H4 (cell line): ENCODE measurements at places on chromosomes 5 and 9.
A peak's percentile ranks its signal among the peaks of the same experiment; 100 is the strongest.

- no peak for DNase-seq
Observed at GRCh38 chr5:141958546-141959172, 657 bp upstream of the PCDH12 start.

GRCh38 chr5:14439087-14439871 lies 142.3 kb upstream of the OTULINL start:
- DNase-seq, result no peak

- DNase-seq, result no peak
Observed at GRCh38 chr9:128393145-128393775, 22.1 kb downstream of the URM1 start.

DNA sequence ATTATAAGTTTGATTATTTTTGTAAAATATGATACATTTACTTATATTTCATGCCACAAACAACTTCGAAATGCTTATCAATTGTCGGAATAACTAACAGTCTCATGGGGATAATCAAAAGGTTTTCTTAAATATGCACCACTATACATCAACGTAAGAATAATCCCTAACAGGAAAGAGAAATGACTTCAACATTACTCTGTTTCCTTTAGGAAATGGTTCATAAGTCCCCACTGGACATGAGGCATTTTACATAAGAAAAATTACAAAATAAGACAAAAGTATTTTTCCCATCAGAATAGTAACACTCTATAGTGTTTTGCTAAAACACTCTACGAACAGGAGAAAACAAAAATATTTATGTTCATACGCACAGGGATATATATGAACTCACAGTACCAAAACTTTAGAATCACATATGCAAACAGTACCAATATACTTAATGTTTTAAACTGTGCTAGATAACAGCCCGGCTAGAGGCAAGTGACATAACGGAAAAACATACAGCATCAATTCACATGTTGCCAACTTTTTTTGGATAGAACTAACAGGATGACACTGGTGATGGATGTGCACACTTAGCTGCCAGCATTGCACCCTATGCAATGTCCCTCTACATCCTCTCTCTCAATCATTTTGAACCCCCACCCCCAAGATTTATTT lies 120.5 kb downstream of the NFIB start:
- no peak for DNase-seq

DNA sequence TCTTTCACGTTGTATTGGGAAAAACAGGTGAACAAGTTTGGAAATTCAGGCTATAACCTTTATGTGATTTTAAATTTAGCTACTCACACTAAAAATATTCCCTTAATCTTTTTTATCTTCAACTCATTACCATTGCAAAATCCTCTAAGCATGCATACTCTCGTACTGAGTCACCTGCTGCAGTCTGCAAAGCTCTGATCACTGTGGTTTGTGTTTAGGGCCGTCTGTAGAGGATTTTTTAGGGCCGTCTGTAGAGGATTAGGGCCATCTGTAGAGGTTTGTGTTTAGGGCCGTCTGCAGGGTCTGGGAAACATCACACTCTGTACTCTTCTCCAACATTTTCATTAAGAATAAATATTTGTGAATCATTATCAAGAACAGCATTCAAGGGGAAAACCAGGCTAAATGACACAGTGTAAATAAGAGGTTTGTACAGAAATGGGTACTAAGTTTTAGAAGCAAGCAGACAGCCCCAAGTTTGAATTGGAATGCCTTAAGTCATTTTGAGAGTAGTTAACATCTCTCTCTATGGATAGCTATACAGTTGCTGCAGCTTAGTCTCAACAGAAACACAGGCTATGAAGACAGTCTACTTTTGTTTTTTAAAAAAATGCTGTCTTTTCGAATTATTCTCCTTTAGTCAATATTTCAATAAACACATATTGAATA lies 155.0 kb upstream of the TSLP start:
- DNase-seq, result peak; percentile 89

DNA sequence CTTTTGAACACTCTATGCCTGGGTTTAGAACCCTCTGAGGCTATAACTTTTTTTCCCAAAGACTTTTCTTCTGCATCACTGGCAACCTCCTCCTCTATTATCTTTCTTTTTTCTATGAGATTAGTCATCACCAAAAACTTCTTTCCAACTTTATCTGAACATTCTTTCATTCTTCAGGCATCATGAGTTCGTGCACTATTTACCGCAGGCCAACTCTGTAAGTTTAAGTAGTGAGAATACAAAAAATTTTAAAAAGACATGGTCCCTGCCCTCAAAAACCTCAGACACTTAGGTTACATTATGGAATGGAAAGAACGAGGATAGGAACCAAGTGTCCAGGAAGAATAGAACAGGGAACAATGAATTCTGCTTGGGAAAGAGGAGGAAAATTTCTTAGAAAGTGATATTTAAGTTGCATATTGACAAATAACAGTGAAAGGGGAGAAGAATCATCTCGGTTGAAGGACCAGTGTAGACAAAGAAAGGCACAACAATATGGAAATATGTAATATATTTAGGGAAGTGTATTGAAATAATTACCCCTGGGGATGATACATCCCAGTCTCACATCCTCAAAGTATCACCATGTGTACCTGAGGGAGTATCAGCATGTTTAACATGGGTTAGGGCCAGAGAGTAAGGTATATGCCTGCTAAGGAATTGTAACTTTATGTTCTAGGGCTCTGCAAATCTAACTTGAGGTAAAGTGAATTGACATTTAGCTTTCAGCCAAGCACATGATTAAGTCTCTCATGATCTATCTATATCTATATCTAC lies 196.5 kb upstream of the NREP start:
- no peak for DNase-seq

- peak; percentile 97 for DNase-seq
Observed at GRCh38 chr9:125126019-125126746, 17.1 kb downstream of the SCAI start.

- DNase-seq, result no peak
Observed at GRCh38 chr9:6758248-6758497, 400 bp downstream of the KDM4C start.

DNA sequence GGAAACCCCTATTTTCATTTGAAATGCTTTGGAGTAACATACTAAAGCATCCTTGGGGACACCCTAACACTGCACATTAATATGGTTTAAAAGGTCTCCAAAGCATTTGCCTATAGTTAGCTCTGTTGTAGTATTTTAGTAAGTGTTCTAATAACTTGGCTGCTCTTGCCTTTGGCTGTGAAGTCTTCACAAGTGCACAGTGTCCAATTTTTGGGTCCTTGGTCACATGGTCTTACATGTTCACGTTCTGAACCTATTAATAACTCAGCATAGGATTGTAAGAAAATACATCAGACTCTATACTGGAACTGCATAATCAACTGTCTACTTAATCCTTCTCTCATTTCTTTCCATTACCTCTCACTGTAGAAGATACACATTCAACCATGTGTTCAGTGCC lies 17.4 kb downstream of the ADAMTS19 start:
- DNase-seq, result no peak

GRCh38 chr5:57780306-57780960 lies 297.8 kb upstream of the ACTBL2 start:
- DNase-seq, result no peak

- no peak for DNase-seq
Observed at GRCh38 chr9:129250786-129251185, 72.7 kb upstream of the IER5L start.

DNA sequence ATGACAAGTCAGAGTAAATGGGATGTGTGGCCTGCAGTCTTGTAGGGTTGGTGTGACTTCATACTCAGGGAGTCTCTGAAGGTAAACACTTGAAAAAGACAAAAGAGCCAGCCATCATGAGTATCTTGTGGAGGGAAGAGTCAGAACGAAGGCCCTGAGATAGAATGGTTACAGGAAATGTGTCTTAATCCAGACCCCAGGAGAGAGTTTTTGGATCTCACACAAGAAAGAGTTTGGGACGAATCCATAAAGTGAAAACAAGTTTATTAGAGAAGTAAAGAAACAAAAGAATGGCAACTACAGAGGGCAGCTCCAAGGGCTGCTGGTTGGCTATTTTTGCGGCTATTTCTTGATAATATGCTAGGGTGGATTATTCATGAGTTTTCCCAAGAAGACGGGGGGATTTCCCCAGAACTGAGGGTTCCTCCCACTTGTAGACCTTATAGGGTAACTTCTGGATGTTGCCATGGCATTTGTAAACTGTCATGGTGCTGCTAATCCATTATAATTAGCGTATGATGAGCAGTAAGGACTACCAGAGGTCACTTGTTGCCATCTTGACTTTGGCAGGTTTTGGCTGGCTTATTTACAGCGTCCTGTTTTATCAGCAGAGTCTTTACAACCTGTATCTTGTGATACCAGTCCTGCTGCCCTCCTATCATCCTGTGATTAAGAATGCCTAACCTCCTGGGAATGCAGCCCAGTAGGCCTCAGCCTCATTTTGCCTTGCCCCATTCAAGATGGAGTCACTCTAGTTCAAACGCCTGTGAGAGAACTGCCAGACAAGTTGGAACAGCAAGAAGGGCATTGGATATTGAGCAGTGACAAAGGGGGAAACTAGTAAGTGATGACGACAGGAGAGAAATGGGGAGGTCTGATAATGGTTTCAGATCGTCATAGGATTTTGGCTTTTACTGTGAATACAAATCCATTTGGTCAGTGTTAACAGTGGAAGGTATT lies 34.0 kb downstream of the MTRR start:
- no peak for DNase-seq

- no peak for DNase-seq
Observed at GRCh38 chr5:172875505-172876279, 41.6 kb downstream of the ERGIC1 start.

GRCh38 chr5:42992088-42992879 lies 47.8 kb downstream of the ANXA2R start:
- DNase-seq, result peak; percentile 89
